T-cell (primary cell): ENCODE measurements at places on chromosomes 12 and 14. TPM values are rescaled to one million over a fixed set of nuclear protein-coding genes. Genes with fewer than 3 reads are reported as not detected.

The KCNH5 gene
- not detected for total RNA-seq

The SLC8A3 gene
- not detected for total RNA-seq

The HPD gene
- 0.39 TPM for total RNA-seq

The DACT1 gene
- total RNA-seq, result 18.5 TPM

The ASIC1 gene
- total RNA-seq, result 9.1 TPM

The KRT83 gene
- not detected for total RNA-seq

The KLRB1 gene
- 33.2 TPM for total RNA-seq

The A2M gene
- not detected for total RNA-seq

The ACSM4 gene
- total RNA-seq, result not detected

The TMEM63C gene
- 0.79 TPM for total RNA-seq

The GPRC5A gene
- total RNA-seq, result 2.0 TPM

The REP15 gene
- total RNA-seq, result not detected

The PWP1 gene
- 22.1 TPM for total RNA-seq

The SLCO1C1 gene
- total RNA-seq, result not detected

The CCDC88C gene
- 275 TPM for total RNA-seq

The LTBR gene
- total RNA-seq, result 0.56 TPM

The SLC7A8 gene
- 5.9 TPM for total RNA-seq

The KRT2 gene
- total RNA-seq, result 1.0 TPM

The RD3L gene
- not detected for total RNA-seq
